ENCODE measurements at places on chromosomes 13 and 19.
A peak's percentile ranks its signal among the peaks of the same experiment; 100 is the strongest.

DNA sequence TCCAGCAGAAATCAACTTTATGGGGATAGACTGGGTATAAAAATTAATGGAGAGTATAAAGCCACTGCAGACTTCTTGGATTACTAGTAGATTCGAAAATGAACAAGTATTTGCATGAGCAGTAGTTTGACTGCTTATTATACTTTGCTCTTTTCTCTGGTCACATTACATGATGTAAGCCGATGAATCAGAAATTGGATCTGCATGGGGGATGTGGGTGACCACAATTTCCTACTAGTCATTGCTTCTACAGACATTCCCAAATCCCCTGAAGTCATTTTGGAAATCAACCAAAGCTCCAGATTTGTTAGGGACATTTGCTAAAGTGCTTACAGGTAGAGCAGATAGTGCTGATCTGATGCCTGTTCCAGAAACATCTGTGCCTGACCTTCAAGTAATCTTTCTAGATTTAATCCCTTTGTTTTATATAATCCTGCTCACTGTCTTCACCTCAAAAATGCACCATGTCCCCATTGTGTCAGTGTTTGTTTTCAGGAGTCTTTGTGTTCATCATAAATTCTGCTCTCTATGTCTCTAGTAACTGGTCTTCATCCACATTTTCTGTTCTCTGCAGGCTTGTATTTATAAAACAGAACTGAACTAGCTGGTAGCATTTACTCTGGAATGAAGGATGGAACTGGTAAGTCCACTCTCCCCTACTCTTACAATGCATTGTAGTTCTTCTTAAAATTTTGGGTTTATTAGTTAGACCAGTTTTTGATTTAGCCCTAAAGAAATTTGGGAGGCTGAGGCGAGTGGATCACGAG lies 201.5 kb upstream of the CSNK1A1L start:
- no peak for DNase-seq

GRCh38 chr13:44382635-44383145 lies 9.1 kb downstream of the SERP2 start:
- DNase-seq, result no peak

GRCh38 chr19:46373491-46374359 lies 26.8 kb downstream of the PPP5C start:
- DNase-seq, result no peak

DNA sequence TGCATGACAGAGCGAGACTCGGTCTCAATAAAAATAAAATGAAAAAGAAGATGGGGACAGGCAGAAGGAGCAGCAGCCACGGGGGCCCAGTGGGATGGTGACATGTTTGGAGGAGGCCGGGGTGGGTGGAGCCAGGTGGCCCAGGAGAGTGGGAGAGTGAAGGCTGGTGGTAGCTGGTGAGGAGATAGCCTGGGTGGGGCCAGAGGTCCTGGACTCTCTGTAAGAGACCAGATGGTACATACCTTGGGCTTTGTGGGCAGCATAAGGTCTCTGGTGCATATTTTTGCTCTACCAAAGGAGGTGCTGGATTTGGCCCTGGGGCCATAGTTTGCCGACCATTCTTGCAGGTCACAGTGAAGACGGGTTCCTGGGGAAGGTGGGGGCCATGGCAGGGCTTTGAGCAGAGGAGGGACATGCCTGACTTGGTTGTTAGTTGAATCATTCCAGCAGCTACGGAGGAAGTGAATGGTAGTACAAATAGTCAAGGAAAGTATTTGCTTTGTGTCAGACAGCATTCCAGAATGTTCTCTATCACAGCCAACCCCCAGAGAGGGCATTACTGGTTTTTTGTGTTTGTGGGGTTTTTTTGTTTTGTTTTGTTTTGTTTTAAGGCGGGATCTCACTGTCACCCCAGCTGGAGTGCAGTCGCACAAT lies 69.1 kb downstream of the ARHGEF18 start:
- no peak for DNase-seq

DNA sequence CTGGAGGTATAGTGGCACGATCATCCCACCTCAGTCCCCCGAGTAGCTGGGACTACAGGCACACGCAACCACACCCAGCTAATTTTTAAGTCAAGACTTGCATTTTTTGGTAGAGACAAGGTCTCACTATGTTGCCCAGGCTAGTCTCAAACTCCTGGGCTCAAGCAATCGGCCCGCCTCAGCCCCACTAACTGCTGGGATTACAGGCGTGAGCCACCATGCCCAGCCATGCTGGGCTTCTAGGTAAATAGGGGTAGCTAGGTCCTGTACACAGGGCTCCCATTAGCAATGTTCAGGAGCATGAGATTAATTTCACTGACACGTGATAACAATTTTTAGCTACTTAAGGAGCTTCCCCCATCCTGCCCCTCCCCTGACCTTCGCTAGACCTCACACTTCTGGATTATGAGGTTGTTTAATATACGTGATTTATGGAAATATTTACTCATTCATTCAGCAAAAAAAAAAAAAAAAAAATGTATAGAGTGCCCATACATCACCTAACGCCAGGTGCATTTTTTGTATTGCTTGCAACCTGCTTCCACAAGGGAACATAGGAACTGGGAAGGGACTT lies 19.2 kb downstream of the TMEM272 start:
- no peak for DNase-seq

DNA sequence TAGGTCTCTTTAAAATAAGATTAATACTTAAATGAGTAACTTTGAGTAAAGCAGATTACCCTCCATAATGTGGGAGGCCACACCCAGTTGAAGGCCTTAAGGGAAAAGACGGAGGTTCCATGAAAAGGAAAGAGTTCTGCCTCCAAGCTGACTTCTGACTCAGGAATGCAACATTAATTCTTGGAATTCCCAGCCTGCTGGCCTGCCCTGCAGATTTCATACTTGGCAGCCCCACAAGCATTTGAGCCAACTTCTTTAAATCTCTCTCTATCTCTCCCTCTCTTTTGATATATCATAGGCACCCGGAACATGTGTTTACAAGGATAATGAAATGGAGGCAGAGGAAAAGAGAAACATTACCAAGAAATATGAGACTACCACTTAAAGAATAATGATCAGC lies 902.3 kb upstream of the MIR17HG start:
- DNase-seq, result no peak

DNA sequence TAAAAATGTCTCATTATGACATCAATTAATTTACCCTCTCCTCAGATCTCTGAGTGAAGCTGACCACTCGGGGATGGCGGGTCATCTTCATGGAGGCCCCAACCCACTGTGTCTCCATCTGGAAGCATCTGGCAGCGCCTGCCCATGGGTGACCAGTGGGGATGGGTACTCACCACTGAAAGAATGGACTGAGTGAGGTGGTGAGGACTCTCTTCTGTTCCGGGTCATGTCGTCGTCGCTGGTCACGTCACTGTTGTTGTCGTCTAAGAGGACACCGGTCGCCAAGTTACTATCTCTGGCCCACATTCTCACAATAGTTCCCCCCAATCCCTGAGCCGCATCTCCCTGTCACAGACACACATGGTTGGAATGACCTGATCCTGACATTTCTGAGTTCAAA lies 17.1 kb downstream of the PEG3 start:
- no peak for DNase-seq

- DNase-seq, result no peak
These were observed 64.1 kb downstream of the MRPL57 start for GRCh38 chr13:21240586-21240985.

DNA sequence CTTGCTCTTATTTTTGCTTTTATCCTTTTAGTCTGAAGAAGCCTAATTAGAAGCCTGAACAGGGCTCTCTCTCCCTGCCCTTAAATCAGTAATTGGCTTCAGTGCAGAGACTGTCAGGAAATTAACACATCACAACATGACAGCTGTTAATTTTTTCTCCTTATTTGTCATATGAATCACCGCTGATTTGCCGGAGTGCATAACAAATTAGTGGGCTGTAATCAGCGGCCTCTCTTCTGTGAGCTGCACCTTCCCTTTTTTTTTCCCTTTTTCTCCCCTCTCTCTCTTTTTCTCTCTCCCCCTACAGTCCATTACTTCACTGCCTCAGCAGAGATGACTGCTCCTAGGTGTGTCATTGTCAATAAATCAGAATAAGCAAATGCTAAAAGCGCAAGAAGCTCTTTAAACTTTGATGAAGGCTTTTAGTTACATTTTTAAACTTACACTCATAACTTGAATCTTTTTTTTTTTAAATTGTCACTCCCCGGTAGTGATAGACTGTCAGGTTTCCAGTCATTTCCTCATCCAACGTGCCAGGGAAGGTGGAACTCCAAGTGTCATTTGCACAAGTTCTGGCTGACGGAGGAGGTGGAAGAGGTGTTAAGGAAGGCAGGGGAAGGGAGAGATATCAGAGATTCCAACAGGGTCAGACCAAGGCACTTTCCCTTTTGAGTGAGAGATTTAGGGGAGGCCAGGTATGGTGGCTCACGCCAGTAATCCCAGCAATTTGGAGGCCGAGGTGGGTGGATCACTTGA lies 197.1 kb upstream of the TSHZ3 start:
- DNase-seq, result no peak

DNA sequence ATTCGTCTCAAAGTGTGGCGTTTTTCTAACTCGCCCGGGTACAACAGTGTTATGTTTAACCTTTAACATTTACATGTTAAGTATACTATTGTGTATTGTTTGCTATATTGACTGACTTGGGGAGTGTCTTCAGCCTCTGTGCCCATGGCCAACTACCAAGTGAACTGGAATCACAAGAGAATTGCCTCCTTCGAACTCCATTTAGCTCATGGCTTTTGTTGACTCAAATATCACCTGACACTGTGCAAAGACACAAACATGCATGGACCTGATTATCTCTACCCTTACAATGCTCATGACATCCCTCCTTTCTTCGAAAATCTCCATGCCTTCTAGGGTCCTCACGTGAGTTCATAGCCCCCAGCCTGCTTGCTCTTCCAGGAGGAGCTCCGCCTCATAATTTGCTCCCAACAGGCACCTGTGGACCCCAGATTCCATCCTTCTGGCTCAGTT lies 704 bp downstream of the ZNF814 start:
- no peak for DNase-seq

- DNase-seq, result no peak
These were observed 169.1 kb downstream of the KCTD12 start for GRCh38 chr13:76717092-76717491.

DNA sequence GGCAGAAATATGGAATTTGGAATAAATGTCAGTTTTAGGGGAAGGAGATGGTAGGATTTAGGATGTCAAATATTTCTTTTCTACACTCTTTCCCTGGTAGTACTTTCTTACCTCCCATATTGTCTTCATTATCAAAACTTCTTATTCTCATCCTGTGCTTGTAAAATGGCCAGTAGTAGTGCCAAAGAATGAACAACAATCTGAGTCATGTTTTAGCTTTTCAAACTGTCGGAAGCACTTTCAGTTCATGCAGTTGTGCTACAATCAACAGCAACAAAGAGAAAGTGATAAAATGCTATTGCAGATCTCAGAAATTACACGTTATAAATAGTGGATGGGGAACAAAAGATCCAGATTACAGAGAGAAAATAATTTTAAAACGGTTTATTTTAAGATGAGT lies 193.7 kb upstream of the RXFP2 start:
- no peak for DNase-seq

GRCh38 chr19:11239377-11240000 lies at the start of gene ANGPTL8:
ANGPTL8 (plus strand) TSS chr19:11239619; CDS start chr19:11239638, 19 bp downstream.
- DNase-seq, result no peak

GRCh38 chr19:19387108-19387507 lies 18.4 kb upstream of the GATAD2A start:
- no peak for DNase-seq

GRCh38 chr19:20167651-20168122 lies 673 bp downstream of the ZNF486 start:
- no peak for DNase-seq

DNA sequence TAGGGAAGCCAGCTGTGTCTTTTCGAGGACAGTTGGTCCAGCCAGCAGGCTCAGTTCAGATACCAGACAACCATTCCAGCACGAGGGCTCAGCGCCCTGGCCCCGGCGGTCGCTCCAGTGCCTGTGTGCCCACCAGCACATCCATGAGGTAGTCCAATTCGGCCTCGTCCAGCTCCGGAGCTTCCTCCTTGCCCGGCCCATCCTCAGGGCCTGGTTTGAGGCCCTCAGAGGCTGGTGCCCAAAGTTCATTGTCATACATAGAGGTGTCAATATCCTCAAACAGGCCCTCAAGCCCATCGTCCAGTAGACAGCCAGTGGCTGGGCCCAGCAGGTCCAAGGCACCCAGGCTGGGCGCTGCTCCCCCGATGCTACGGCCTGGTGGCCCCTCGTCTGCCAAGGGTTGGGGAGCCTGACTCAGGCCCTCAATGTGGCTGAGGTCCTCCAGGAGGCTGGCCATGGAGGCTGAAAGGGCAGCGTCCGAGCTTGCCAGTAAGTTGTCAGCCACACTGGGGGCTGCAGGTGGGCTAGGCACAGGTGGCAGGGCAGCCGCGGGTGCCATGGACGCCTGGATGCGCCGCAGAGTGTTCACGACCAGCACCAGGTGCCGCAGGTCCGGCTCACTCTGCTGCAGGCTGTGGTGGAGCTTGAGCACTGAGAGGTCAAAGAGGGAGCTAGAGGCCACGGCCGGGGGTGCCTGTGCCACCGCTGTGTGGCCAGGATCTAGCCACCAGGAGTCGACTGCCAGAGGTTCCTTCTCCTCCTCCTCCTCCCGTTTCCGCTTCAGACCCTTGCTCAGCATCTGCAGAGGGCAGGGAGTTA lies 2.8 kb downstream of the SERTAD1 start:
- DNase-seq, result no peak

GRCh38 chr13:25222740-25223139 lies 50.7 kb upstream of the AMER2 start:
- DNase-seq, result no peak

GRCh38 chr19:56751078-56751489 lies 79.5 kb upstream of the ZNF835 start:
- DNase-seq, result no peak

GRCh38 chr13:72696579-72696978 lies 30.9 kb downstream of the MZT1 start:
- peak; percentile 54 for DNase-seq

- DNase-seq, result no peak
These were observed 8.4 kb upstream of the CEACAM19 start for GRCh38 chr19:44662691-44663385.

DNA sequence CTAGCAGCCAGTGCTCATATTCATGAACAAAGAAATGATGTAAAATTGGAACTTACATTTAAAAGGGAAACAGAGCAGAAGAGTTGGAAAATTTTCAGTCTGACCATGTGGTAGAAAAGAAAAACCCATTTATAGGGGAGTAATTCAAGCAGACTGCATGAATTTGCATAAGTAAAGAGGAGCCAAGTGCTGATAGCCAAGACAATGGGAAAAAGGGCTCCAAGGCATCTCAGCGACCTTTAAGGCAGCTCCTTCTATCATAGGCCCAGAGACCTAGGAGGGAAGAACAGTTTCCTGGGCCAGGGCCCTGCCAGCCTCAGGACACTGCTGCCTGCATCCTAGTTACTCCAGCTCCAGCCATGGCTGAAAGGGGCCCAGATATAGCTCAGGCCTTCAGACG lies 7.5 kb downstream of the DNAJC3 start:
- no peak for DNase-seq
